ENCODE measurements at places on chromosomes 1 and 21.

DNA sequence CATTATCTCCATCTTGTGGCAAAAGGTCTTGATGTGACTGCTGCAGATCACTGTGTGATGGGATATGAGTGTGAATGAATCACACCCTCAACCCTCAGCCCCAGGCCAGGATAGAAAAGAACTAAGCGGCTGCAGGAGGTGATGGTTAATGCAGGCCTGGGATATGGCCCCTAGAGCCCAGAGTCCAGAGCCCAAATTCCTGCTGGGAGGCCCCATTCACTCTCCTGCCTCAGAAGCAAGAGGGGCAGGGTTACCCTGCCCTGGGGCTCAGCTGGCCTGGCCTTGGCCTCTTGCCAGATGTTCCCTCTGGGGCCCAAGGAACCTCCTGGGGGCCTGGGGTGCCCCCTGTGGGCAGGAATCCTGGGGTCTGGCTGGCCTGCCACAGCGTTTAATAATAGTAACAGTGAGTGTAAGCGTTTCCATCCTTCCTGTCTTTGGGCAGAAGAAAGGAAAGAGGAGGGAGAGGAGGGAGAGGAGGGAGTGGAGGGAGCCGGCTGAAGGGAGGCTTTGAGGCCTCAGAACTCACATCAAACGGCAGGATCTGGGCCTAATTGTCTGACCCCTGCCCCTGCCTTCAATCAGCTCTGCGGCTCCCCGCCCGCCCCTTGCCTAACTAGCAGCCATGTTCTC lies 26.2 kb downstream of the DMAP1 start:
- no peak for DNase-seq

- no peak for DNase-seq
These were observed 352.5 kb upstream of the VAMP3 start for GRCh38 chr1:7418442-7419080.

DNA sequence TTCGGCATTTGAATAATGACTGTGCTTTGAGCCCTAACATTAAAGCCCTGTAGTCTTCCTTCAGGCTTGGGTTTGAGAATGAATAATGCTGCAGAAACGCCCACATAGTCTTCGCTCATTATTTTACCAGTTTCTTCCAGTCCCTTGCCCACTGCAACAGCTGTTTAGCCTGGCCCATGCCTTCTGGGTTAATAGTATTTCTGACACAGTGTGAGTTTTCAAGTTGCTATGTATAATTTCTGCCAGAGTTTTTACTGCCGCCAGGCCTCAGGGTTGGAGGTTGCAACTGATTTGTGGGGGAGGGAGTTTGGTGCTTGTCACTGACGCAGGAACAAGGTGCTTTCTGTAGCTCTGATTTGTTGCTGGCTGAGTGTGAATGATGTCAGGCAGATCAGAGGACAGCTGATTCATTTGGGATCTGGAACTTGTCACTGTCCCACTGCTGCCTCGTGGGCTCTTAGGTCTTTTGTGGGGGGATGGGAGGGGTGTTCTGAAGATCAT lies 109.8 kb downstream of the MAST2 start:
- no peak for DNase-seq

- no peak for DNase-seq
These were observed 33.6 kb upstream of the NHLH2 start for GRCh38 chr1:115874497-115874896.

Data from hippocampal formation (tissue), 2 donors.